Memory B cell (primary cell): ENCODE measurements at places on chromosomes 5 and 9.

DNA sequence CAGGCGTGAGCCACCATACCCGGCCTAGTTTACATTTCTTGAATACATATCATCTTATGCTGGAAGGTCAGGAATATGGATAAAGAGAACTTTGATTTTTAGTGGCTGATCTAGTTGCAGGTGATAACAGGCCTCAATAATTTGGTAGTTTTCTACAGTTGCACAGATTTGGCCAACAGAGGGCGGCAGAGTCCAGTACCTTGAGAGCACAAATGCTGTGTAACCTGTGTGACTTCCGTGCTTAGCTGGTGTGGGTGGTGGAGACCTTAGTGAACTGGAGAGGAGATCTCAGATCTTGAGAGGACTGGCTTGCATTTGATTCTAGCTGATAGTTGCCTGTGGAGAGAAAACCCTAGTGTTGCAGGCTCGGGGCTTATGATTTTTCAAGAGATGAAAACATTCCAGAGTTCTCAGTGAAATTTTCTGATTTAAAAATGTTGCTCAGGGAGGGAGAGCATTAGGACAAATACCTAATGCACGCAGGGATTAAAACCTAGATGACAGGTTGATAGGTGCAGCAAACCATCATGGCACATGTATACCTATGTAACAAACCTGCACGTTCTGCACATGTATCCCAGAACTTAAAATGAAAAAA, 17.4 kb upstream of the GPR151 start:
- H3K36me3 ChIP-seq: no peaks in the 10 kb centered on the region
- peaks cover 3% of the 10 kb centered on the region for H3K27me3 ChIP-seq
- no peak overlapping the region for H3K4me3 ChIP-seq
- no peak overlapping the region for H3K27ac ChIP-seq

DNA sequence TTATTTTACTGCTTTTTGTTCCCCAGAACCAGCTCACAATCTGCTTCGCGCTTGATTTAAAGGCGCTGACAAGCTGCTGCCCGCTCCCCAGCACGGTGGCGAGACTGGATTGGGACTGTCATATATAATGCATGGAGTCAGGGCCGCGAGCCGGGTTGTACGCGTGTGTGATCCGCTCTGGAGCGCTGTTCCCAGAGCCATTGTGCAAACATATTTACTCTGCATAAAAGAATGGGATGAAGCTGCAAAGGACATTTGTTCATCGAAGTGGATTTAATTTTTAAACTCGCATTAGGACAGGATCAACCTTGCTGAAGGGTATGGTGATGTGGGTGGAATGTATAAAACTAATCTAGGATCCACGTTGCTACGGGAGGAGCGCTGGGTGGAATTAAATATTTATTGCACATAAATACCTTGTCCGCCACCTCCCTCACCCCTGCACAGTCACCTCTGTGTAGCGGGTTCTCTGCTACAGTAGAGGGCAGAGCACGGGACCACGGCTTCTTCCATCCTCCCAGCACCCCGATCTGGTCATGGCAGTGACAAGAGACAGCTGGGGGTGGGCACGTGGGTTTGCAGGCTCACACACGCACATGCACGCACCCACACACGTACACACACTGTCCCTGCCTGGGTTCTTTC, 18.1 kb upstream of the FCN1 start:
- no peak for DNase-seq
- H3K27ac ChIP-seq: no peak overlapping the region
- no peaks in the 10 kb centered on the region for H3K36me3 ChIP-seq
- peaks cover 30% of the 10 kb centered on the region for H3K27me3 ChIP-seq
- H3K4me1 ChIP-seq: peaks cover 19% of the 10 kb centered on the region

DNA sequence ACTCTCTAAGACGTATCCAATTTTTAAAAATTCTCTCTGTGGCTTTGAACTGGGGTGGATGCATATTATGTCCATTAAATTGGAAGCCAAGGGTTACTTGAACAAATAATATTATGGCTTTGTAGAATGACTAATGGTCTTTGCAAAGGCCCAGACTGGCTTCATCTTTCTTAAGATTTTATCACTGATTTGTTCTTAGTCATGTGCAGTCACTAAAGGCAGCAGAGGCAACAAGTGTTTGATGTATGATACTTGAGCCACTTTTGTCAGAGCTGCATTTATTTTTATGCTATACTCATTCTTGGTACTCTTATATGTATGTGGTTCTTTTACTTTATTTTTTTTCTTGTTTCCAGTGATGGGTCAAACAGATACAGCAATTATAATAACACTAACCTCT, 152.2 kb downstream of the NR2F1-AS1 start:
- no peak overlapping the region for H3K27ac ChIP-seq
- H3K4me3 ChIP-seq: no peak overlapping the region
- H3K27me3 ChIP-seq: no peaks in the 10 kb centered on the region
- H3K36me3 ChIP-seq: no peaks in the 10 kb centered on the region
- no peaks in the 10 kb centered on the region for H3K4me1 ChIP-seq
- no peak for DNase-seq

- no peaks in the 10 kb centered on the region for H3K27me3 ChIP-seq
- no peak overlapping the region for H3K4me3 ChIP-seq
- peaks cover 38% of the 10 kb centered on the region for H3K36me3 ChIP-seq
- H3K27ac ChIP-seq: no peak overlapping the region
Observed at GRCh38 chr9:127081250-127082185, 40.9 kb downstream of the ANGPTL2 start.

DNA sequence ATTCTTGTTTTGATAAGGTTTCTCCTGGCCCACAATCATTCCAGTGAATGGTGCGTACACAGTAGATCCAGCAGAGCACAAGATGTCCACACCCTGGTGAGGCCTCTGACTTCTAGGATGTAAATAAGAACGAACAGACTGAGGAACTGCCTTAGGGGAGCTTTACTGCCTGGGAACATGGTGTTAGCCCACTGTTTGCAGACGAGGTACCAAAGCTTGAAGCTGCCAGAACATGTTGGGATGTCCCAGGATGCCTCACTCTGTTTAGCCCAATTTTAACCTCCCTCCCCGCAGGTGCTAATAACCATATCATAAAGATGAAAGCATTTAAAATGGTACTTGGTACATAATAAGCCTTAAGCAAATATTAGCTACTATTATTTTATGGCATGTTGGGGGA, 3.5 kb downstream of the LECT2 start:
- H3K27me3 ChIP-seq: peaks cover 1% of the 10 kb centered on the region
- H3K27ac ChIP-seq: no peak overlapping the region
- no peaks in the 10 kb centered on the region for H3K36me3 ChIP-seq
- H3K4me1 ChIP-seq: peaks cover 4% of the 10 kb centered on the region

- no peaks in the 10 kb centered on the region for H3K36me3 ChIP-seq
- H3K4me3 ChIP-seq: no peak overlapping the region
- H3K4me1 ChIP-seq: no peaks in the 10 kb centered on the region
- no peak for DNase-seq
Observed at GRCh38 chr5:21663082-21663481, 1190.1 kb downstream of the CDH12 start.

DNA sequence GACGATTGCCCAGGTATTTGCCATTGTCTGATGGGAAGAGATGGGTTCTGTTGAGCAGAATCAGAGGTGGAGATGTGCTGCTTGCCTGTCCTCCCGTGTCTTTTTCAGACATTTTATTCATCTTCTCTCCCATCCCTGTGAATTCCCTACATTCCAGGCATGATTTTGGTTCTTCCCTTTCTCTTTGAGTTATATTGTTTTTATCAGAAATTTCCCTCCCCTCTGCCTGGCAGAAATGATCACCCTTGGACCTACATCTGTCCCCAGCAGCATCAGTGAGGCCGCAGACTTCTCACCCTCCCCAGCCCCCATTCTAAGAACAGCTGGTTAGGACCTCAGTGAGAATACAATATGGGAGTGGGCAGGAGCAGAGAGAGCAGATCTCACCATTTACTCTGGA, 640.2 kb downstream of the CCDC171 start:
- no peak overlapping the region for H3K4me3 ChIP-seq
- no peaks in the 10 kb centered on the region for H3K27me3 ChIP-seq
- DNase-seq: no peak

GRCh38 chr5:168198359-168198758, 93.1 kb upstream of the WWC1 start:
- H3K4me3 ChIP-seq: no peak overlapping the region
- no peaks in the 10 kb centered on the region for H3K4me1 ChIP-seq
- H3K27me3 ChIP-seq: peaks cover 1% of the 10 kb centered on the region
- H3K36me3 ChIP-seq: no peaks in the 10 kb centered on the region
- no peak overlapping the region for H3K27ac ChIP-seq

GRCh38 chr9:13234932-13235331, 44.6 kb downstream of the MPDZ start:
- no peaks in the 10 kb centered on the region for H3K36me3 ChIP-seq
- DNase-seq: no peak
- no peaks in the 10 kb centered on the region for H3K27me3 ChIP-seq
- no peak overlapping the region for H3K27ac ChIP-seq
- no peak overlapping the region for H3K4me3 ChIP-seq

- no peak overlapping the region for H3K27ac ChIP-seq
- H3K4me3 ChIP-seq: no peak overlapping the region
- peaks cover 2% of the 10 kb centered on the region for H3K4me1 ChIP-seq
- DNase-seq: no peak
Observed at GRCh38 chr9:105535920-105536668, 21.8 kb upstream of the FKTN start.

DNA sequence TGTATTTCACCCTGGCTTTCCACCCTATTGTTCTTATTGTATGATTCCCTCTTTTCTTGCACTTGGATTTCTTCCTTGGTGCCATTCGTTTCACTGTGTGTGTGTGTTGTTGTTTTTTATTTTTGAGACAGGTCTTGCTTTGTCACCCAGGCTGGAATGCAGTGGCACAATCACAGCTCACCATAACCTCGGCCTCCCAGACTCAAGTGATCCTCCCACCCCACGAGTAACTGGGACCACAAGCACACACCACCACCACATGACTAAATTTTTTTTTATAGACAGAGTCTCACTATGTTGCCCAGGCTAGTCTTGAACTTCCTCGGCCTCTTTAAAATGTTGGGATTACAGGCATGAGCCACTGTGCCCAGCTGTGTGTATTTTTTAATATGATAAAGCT, 72.0 kb downstream of the MLLT3 start:
- peaks cover 2% of the 10 kb centered on the region for H3K27me3 ChIP-seq
- H3K4me1 ChIP-seq: no peaks in the 10 kb centered on the region
- no peak overlapping the region for H3K4me3 ChIP-seq

- no peaks in the 10 kb centered on the region for H3K4me1 ChIP-seq
- H3K4me3 ChIP-seq: no peak overlapping the region
- H3K27me3 ChIP-seq: no peaks in the 10 kb centered on the region
- no peak overlapping the region for H3K27ac ChIP-seq
- no peak for DNase-seq
Observed at GRCh38 chr5:82519558-82519957, 241.4 kb upstream of the RPS23 start.

DNA sequence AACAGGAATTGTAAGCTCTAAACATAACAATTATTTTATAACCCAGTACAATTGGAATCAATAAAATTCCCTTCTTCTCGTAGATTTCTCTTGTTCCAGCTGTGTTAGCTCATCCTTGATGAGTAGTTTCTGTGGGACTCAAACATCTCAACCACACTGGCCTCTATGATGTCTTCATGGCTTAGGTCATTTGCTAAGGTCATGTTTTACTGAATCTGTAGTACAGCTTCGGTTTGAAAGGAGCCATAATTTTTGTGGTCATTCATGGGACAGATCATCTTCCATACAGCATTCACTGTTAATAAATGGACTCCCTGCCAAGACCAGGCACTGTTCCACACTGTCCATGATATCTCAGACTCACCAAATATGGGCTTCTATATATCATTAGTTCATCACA, 369.0 kb upstream of the RFX3 start:
- no peak overlapping the region for H3K4me3 ChIP-seq
- H3K27me3 ChIP-seq: peaks cover 4% of the 10 kb centered on the region
- H3K4me1 ChIP-seq: no peaks in the 10 kb centered on the region

DNA sequence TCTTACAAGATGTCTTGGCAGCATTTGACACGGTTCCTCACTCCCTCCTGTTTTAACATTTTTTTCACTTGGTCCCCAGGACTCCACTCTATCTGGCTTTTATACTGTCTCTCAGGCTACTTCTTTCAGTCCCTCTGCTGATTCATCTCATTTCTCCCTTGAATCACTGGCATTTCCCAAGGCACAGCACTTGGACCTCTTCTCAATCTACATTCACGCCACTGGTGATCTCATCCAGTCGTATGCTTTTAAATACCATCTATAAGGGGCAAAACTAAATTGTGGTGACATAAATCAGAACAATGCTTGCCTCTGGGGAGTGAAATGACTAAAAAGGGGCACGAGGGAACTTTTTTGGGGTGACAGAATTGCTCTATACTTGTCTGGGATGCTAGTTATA, 47.1 kb downstream of the MAPKAP1 start:
- H3K36me3 ChIP-seq: peaks cover 14% of the 10 kb centered on the region
- DNase-seq: no peak
- no peak overlapping the region for H3K27ac ChIP-seq
- no peak overlapping the region for H3K4me3 ChIP-seq

- DNase-seq: no peak
- H3K4me3 ChIP-seq: no peak overlapping the region
- H3K4me1 ChIP-seq: peaks cover 6% of the 10 kb centered on the region
- no peaks in the 10 kb centered on the region for H3K36me3 ChIP-seq
Observed at GRCh38 chr9:105066275-105066865, 138.4 kb upstream of the ABCA1 start.

DNA sequence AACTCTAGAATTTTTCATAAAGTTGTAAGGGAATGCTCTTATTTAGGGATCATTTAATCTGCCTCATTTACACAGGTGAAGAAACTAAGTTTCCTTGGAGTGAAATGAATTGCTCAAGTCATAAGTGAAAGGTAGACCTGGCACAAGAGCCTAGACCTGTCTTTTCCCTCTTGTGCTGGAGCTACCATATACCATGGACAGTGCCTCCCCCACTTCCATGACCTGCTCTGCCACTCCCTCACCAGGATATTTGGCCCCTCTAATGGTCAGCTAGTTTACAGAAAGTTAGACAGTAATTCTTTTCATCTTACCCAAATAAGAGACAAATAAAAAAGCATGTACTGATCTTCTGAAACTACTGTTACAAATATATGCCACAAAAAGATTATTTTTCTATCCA, 105.5 kb upstream of the ACO1 start:
- H3K4me3 ChIP-seq: no peak overlapping the region
- no peak overlapping the region for H3K27ac ChIP-seq
- H3K4me1 ChIP-seq: no peaks in the 10 kb centered on the region
- H3K27me3 ChIP-seq: no peaks in the 10 kb centered on the region
- DNase-seq: no peak

DNA sequence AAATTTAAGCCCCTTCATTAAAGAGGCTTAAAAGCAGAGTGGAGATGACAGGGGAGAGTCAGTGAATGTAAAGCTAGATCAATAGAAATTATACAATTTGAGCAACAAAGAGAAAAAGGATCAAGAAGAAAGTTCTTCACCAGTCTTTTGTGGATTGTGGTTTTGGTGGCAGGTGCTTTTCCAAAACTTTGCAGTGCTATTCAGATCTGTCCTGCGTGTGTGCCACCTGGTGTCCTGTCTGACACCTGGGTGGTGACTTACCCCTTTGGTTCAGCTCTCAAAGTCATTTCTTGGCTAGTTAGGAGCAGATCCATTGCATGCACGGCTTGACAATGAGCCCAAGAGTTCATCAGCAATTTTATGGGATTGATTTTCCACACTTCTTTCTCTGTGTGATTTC, 69.4 kb downstream of the SREK1 start:
- peaks cover 2% of the 10 kb centered on the region for H3K27me3 ChIP-seq
- no peak for DNase-seq
- no peak overlapping the region for H3K27ac ChIP-seq
- H3K4me1 ChIP-seq: no peaks in the 10 kb centered on the region
- H3K4me3 ChIP-seq: no peak overlapping the region
